ENCODE measurements at places on chromosomes 5 and 9.

DNA sequence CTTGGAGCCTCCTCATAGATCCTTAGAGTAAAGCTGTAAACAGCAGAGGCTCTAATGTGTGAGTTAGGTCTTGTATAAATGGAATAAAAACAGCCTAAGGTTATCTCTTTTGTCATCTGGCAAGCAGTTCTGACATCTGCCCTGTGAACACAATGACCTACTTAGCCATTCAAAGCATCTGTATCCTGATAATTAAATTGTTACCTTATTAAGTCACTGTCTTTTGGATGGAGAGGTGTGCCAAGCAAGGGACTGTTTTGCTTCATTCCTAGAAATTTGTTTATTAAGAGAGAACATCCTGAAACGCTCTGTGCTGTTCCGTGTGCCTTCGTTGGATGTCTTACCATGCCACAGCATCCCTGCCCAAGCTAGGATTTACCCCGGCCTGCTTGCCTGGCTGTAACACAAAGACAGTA, 1.5 kb downstream of the LSM11 start:
- DNase-seq, result no peak

DNA sequence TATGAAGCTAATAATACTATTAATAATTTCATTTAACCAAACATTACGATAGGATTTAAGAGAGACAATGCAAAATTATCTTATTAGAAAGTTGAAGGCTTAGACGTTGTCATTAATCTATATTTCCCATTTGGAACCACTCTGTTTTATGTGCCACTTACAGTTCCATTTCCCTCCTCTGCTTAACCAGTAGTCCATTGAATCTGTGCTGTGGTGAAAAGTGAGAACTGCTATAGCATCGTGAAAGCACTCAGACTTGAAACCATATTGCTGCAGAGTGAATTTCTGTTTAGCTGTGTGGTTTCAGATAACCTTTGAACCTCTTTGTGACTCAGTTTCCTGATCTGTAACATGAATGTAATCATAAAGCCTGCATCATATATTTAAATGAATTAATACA, 2304.5 kb downstream of the MAT2B start:
- no peak for DNase-seq

DNA sequence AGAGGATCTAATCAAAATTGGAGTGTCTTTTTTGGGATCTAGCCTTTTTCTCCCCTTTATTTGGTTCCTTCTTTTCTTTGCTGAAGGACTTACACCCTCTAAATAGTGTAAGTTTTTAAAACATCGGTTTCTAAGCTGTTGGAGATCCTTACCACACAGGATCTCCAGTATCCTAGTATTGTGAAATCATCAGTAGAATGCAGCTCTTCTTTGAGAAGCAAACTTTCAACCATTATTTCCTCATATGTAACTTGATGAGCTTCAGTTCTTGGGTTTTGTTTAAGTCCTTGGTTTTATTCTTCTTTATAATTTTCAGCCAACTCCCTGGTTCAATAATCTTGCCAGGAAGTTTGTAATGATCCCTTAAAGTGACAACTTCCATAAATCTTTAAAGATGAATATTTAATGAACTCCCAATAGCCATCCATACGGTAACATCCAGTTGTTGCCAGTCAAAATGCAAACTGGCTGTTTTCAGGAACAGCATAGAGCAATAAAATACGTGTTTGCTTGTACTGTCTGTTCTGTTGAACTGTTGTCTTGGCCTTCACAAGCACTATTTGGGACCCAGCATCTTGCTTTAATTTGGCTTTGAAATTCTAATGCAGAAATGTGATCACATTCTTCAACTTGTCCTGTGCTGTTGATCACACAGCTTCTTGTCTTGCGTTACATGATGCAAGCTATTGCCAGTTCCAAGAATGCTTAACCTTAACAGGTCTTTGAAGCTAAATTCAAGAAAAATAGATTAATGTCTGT, 34.8 kb upstream of the TTC23L start:
- DNase-seq, result no peak

DNA sequence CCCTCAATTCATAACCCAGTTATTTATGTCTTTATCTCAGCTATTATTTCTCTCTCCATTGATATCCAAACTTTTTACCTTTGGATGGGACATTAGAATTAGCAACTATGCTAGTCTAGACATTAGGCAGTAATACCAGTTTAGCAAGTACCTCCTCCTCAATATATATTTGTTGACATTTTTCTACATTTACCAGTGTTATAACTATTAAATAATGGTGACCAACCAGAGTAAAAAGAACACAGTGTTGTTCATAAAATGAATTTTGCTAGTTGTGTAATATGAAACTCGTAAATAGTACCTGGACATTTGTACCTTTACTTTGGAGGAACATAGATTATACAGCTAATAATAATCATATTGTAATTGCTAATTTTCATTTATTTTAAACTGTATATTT, 554.6 kb upstream of the CDH6 start:
- DNase-seq, result no peak

DNA sequence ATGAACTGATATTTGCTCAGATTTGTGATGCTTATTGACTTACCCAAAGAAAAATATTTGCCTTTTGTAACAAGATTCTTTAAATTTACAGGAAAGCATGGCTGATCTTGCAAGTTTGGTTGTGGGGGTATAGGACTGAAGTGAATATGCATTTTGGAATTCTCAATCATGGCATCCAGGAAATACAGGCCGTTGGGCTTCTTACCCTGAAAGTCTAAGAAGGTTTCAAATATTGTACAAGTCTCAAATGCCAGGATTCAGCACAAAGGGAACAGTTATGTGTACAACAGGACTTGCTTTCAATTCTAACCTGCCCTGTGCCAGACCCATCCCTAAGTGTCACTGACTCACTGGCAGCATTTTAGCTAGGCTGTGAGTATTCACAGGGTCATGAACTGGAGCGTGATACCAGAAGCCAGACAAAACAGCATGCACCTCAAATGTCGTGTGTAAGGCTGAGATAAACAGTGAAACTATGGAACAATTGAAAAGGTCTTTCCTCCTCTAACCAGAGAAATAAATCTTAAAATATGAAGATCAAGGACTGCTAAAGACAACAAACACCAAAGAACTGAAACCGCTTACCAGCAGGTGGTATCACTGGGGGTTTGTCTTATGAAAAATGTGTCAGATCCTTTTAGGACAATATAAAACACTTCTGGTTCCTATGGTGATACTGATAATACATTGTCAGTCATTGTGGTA, 168.6 kb upstream of the RGMB start:
- peak; percentile 4 for DNase-seq

DNA sequence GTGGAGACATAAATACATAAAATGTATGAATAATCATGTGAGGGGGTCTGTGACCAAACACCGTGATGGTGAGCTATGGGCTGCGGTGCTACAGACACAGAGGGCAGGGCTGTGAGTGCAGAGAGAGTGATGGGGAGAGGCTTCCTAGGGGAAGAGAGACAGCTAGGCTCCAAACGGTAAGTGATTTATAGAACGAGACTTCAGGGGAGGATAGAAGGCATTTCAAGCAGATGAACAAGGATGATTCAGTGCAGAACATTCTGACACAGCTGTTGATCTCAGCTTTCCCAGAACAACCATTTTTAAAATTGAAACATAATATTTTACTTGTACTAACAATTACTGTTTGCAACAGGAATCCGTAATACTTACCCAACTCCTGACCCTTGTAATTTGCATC, 100.7 kb downstream of the GAS1 start:
- DNase-seq, result no peak

- DNase-seq, result peak; percentile 90
These were observed 38.6 kb upstream of the GARNL3 start for GRCh38 chr9:127225801-127226625.

DNA sequence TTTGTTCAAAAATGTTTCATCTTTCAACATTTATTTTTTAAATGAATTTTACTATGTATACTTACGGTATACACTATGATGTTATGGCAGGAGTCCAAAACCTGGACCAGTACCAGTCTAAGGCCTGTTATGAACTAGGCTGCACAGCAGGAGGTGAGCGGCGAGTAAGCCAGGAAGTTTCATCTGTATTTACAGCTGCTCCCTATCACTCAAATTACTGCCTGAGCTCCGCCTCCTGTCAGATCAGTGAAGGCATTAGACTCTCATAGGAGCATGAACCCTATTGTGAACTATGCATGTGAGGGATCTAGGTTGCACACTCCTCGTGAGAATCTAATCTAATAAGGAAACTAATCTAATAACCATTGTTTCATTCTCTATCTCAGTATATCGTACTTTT, 715.5 kb upstream of the PTPRD start:
- no peak for DNase-seq

DNA sequence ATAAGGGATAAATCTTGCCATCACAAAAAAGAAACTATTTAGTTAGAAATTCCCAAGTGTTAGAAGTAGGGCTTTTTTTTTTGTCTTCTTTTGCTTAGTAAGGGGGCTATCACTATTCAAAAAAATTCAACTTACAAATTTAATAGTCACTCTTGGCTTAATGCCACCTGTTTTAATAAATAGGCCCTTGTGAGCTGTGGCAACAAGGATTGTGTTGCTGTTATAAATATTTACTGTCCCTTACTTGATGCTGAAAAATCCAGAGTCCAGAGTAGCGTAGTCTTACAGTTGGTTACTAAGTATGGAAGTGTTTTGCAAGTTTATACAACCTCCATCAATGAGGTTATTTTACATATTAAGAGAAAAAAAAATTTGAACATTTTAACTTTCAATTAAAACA, 21.4 kb upstream of the CEP78 start:
- no peak for DNase-seq

GRCh38 chr5:61626639-61627282, 294.7 kb downstream of the ZSWIM6 start:
- DNase-seq, result no peak

GRCh38 chr5:180043377-180043776, 28.2 kb downstream of the RNF130 start:
- DNase-seq, result no peak

DNA sequence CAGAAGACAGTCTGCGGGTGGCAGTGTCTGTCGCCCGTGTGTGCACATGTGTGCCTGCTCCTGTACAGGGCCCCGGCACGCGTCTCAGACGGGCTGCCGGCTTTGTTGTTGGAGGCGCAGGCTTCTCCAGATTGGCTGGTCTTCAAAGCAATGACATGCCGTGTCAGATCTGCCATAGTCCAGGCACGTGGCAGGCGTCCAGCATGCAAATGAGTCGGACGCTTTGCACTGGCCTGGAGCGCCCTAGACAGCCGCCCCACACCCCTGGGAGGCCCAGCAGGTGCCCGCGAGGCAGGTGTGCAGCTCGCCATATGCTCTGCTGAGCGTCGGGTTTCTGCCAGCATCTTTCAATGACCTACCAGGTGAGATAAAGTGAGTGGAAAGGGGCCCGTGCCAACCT, 71.5 kb downstream of the GADD45G start:
- no peak for DNase-seq

GRCh38 chr9:13942695-13943094, 371.2 kb downstream of the NFIB start:
- peak; percentile 21 for DNase-seq

DNA sequence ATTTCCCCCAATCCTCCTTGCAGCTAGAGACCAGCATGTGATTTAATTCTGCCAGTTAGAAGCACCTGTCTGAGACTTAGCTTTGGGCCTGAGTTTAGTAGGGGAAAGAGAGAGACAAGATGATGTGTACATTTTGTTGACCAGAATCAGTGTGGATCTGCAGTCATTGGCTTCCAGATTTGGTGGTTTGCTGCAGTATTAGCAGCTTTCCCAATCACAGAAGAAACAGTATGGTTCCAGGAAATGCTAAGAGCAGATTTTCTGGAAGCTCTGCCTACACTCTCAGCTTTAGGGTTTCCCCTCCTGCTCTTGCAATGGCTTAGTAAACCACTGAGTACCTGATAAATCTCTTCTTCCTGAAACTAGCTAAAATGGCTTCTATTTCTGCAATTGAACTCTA, 48.8 kb upstream of the FREM1 start:
- DNase-seq, result no peak

DNA sequence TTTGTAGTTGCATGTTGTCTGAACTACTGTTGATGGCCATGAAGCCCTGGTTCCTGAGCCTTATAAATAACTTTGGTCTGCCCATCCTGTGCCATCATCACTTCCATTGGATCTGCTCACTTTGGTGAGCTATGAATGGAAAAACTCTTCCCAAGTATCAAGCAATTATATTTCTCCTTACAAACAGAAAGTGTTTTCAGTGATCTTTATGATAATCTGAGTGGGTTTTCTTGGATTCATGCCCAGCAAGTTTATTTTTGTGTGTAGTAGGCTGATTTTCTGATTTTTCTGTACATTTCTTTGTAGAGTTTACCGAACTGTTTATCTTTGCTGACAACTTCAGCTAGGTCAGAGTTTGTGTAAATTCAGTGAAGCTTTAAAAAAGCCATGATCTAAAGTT, 31.0 kb downstream of the CAMK4 start:
- DNase-seq, result no peak

DNA sequence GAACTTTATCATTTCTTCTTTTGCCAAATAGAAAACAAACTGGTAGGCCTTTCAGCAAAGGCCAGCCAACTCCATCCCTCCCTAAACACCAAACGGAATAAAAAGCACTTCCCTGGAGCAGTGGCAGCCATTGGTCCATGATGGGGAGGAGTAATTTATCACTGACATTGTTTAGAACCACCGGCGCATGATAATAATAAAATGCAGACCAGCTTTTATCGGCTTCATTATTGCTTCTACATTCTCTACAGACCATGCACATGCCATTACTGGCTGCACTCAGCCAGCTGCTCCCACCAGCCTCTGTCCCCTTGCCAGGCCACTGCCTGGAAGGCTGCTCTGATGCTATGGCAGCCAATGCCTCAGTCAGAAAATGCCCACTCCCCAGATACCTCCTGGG, 45.9 kb downstream of the ABCA1 start:
- no peak for DNase-seq

GRCh38 chr5:3601061-3601710, 5.6 kb downstream of the IRX1 start:
- no peak for DNase-seq

GRCh38 chr5:9207817-9208418, 338.0 kb downstream of the SEMA5A start:
- DNase-seq, result peak; percentile 20

DNA sequence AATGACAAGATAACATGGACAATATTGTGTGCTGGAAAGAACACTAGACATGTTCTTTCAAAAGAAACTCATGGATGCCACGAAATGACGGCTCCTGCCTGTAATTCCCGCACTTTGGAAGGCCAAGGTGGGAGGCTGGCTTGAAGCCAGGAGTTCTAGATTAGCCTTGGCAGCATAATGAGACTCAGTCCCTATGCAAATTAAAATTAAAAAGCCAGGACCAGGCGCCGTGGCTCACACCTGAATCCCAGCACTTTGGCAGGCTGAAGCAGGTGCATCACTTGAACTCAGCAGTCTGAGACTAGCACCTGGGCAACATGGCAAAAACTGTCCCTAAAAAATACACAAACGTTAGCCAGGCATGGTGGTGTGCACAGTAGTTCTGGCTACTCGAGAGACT, 814.2 kb downstream of the BRINP1 start:
- DNase-seq, result no peak

- no peak for DNase-seq
These were observed 125.2 kb upstream of the KLF4 start for GRCh38 chr9:107614765-107615164.

- DNase-seq, result no peak
These were observed 862.2 kb upstream of the C9orf72 start for GRCh38 chr9:28435456-28435855.

All from H54 (cell line).